Activated CD8-positive, alpha-beta memory T cell treated with anti-CD3 and anti-CD28 coated beads, Interleukin-2, amount 10 ng/mL, durations not matched to agents 7 days and 5 days (primary cell): ENCODE measurements at places on chromosomes 6 and 20. TPM values are rescaled to one million over a fixed set of nuclear protein-coding genes. Genes with fewer than 3 reads are reported as not detected.

GRCh38 chr6:101722991-101723579 is 329.6 kb downstream of the GRIK2 start:
- no peak overlapping the region for H3K4me3 ChIP-seq
- H3K36me3 ChIP-seq, result no peaks in the 10 kb centered on the region
- H3K27ac ChIP-seq, result no peak overlapping the region
- DNase-seq, result no peak
- H3K27me3 ChIP-seq, result no peaks in the 10 kb centered on the region

DNA sequence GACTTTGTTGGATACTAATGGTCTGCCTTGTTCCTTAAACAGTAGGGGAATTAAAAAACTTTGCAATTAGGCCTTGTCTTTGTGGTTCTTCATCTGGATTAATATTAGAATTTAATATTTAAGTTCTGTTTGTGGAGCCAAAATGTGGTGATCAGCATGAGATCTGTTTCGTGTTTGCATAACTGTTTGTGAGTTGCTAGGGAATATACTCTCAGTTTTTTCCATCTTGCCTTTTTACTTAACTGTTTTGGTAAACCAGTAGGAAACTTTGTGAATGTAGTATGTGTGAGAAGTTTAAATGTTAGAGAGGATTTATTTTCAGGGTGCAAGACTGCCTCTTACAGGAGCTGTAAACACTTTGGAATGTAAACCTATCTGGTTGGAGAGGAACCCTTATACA is 35.6 kb downstream of the LRRC1 start:
- no peaks in the 10 kb centered on the region for H3K27me3 ChIP-seq
- no peaks in the 10 kb centered on the region for H3K36me3 ChIP-seq
- H3K4me1 ChIP-seq, result peaks cover 7% of the 10 kb centered on the region
- no peak overlapping the region for H3K27ac ChIP-seq
- no peak overlapping the region for H3K4me3 ChIP-seq
- no peak for DNase-seq

DNA sequence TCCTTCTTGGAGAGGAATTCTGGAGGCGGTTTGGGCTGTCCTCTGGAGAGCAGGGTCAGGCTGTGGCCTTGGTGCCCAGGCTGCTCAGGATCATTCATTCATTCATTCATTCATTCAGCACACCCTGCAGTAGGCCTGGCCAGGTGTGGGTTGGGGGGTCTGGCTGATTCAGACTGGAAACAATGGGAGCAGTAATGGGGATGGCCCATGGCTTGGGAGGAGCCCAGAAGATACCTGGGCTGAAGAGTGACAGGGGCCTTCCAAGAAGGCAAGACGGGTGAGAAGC is 31.5 kb downstream of the TOX2 start:
- H3K4me1 ChIP-seq, result peaks cover 74% of the 10 kb centered on the region
- H3K36me3 ChIP-seq, result peaks cover 4% of the 10 kb centered on the region
- no peak for DNase-seq
- no peak overlapping the region for H3K4me3 ChIP-seq

- no peak overlapping the region for H3K27ac ChIP-seq
- DNase-seq, result no peak
- no peaks in the 10 kb centered on the region for H3K36me3 ChIP-seq
- no peaks in the 10 kb centered on the region for H3K4me1 ChIP-seq
- no peaks in the 10 kb centered on the region for H3K27me3 ChIP-seq
Observed at GRCh38 chr6:74715355-74716085, 490.3 kb downstream of the COL12A1 start.

GRCh38 chr6:28808383-28808782 is 115.4 kb downstream of the TRIM27 start:
- H3K27ac ChIP-seq, result no peak overlapping the region
- peaks cover 85% of the 10 kb centered on the region for H3K27me3 ChIP-seq
- H3K4me1 ChIP-seq, result peaks cover 16% of the 10 kb centered on the region
- DNase-seq, result no peak
- no peak overlapping the region for H3K4me3 ChIP-seq

- no peak overlapping the region for H3K4me3 ChIP-seq
- H3K4me1 ChIP-seq, result peaks cover 4% of the 10 kb centered on the region
- H3K27ac ChIP-seq, result no peak overlapping the region
- no peak for DNase-seq
- no peaks in the 10 kb centered on the region for H3K27me3 ChIP-seq
- peaks cover 7% of the 10 kb centered on the region for H3K36me3 ChIP-seq
Observed at GRCh38 chr6:111417181-111417585, 65.8 kb downstream of the REV3L start.

- no peak for DNase-seq
- H3K27ac ChIP-seq, result no peak overlapping the region
Observed at GRCh38 chr6:161922631-161923119, 648.8 kb upstream of the AGPAT4 start.

- H3K4me3 ChIP-seq, result no peak overlapping the region
- H3K4me1 ChIP-seq, result no peaks in the 10 kb centered on the region
- H3K27ac ChIP-seq, result no peak overlapping the region
- DNase-seq, result no peak
Observed at GRCh38 chr20:42214074-42214473, 595.9 kb upstream of the CHD6 start.

DNA sequence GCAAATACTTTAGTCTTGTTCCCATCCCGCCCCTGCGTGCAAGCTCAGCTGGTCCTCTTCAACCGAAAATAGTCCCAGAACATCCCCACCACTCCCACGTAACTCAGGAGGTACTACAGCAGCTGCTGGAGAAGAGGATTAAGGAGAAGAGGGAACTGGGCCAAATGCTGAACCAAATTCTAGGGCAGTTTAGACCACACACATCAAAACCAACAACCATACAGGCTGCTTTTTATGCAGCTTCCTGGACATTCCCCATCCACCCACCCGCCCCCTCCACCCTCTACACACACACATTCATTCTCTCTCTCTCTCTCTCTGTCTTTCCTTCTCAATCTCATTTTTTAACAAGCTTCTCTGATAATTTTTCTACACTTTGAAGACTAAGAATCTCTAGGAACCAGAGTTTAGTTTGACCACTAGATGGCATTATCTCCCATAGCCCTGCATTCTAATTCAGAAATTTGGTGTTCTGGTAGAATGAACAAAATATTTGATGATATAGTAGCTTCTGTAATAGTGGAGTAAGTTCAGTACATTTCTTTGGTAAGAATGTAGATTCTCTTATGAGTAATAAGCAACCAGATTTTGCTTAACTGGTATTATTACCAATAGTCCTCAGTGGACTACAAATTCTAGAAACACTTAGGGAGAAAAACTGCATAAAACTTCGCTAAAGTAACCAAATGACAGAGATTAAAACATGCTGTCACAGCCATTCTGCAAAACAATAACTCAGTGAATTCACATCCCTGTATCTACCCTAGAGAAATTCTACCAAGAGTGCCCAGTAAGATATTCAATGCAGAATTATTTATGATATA is 52.1 kb upstream of the BEND6 start:
- no peak overlapping the region for H3K27ac ChIP-seq
- H3K36me3 ChIP-seq, result no peaks in the 10 kb centered on the region
- DNase-seq, result no peak
- H3K27me3 ChIP-seq, result peaks cover 34% of the 10 kb centered on the region
- no peak overlapping the region for H3K4me3 ChIP-seq

DNA sequence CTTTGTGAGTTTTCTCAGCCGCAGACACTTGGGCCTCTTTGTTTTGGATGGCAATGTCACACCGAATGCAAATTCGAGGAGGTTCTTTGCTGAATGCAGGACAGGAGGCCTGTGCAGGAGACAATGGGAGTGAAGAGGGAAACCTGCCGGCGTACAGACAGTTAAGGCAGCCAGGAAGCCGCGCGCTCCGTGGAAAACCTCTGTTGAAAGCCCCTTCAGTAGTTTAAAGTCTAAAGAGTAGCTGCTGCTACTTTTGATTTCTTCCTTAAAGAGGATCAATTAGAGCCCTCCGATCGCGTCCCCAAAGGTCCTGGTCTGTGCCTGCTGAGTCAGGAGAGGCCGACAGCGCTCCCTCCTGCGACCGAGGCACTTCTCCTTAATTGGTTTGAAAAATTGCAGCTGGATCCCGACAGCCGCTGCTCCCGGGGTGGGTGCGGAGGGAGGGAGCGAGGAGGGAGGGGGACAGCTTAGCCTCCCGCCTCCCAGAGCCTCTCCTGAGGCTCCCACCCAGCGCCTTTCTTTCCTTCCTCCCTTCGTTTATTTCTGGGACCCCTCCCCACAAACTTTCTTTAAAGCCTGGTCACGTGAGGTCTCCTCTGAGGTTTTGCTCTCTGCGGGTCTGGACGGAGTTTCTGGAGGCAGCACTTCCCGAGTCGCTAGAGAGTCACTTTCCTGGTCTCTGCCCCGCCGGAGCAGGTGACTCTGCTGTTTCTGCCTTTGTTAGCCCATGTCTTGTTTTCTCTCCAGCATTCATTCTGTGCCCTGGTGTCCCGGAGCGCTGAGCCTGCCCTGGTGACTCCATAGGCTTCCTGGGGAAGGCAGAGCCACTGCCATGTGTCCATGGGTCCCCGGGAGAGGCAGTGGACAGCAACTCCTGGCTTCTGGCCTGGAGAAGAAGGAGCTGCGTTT is 22.3 kb upstream of the RPP40 start:
- H3K27ac ChIP-seq, result no peak overlapping the region
- H3K4me3 ChIP-seq, result peak overlapping the region; percentile 20
- DNase-seq, result no peak

DNA sequence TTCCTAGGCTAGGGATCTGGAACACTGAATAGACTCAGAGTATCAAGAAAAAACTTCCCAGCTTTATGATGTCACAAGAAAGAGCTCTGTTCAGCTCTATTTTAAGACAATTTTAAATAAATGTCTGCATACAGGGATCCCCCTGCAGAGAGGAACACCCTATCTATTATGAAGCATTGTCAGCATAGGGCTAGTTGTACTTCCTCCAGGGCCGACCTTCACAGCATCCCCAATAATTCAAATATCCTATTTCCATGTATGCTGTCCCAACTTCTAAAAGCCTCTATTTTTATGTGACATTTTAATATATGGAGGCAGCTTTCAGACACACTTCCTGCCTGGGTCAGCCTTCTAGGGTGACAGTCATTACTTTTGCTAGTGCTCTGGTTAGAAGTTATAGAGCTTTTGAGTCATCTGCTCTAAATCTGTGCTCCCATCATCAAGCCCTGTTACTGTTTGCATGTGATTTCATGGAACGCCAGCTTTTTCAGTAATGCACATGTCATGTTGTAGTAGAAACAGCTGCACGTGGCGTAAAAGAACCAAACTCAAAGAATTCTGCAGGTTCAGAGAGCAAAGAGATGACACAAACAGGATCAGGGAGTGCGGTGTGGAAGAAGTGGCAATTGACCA is 189.2 kb downstream of the ADGB start:
- peaks cover 15% of the 10 kb centered on the region for H3K4me1 ChIP-seq
- H3K27ac ChIP-seq, result no peak overlapping the region
- DNase-seq, result no peak
- peaks cover 3% of the 10 kb centered on the region for H3K27me3 ChIP-seq

DNA sequence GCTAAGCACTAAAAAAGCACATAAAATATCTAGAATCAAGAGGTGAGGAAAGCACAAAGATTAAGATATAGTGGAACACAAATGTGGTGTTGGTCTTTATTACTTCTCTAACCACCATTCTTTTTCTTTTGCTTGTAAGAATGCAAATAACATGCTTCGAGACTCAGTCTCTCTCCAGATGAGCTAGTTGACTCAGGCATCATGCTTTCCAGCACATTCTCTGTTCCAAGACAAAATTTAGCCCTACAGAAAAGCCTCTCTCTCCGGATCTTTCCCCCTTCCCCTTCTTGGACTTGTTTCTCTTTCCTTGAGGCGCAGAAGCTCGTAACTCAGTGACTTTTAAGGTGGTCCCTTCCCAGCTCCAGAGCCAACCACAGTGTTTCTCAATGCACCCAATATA is 91.0 kb downstream of the FNDC1 start:
- no peaks in the 10 kb centered on the region for H3K36me3 ChIP-seq
- no peak overlapping the region for H3K4me3 ChIP-seq
- H3K27ac ChIP-seq, result no peak overlapping the region
- no peak for DNase-seq

DNA sequence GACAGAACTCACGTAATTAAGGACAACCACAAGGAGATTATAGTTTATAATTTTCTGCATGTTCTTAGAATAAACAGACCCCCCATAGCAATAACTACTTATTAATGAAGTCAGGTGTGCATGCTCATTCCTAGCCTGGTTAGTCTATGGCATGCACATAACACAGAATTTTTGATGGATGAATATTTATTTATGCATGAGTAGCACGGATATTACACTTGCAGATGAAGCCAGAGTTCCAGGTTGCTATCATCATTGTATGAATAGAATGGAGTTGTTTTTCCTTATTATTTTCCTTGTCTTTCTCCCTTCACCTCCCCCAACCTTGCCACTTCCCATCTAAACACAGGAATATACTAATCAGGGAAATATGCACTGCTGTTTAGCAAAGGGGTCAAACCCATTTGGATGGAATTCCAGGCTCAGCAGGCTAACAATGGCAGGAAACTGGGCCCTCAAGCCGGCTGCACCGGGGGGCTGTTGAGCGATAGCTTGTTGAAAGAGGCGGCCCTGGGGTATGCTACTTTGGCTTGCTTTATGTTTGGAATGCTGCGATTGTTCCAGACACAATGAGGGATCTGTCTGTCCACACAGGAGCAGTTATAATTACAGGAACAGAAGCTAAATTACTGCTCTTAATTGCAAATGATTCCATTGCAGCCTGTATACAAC is 112.6 kb downstream of the TMEM170B start:
- peaks cover 35% of the 10 kb centered on the region for H3K27me3 ChIP-seq
- peak; percentile 21 for DNase-seq
- H3K4me3 ChIP-seq, result no peak overlapping the region
- no peaks in the 10 kb centered on the region for H3K36me3 ChIP-seq

DNA sequence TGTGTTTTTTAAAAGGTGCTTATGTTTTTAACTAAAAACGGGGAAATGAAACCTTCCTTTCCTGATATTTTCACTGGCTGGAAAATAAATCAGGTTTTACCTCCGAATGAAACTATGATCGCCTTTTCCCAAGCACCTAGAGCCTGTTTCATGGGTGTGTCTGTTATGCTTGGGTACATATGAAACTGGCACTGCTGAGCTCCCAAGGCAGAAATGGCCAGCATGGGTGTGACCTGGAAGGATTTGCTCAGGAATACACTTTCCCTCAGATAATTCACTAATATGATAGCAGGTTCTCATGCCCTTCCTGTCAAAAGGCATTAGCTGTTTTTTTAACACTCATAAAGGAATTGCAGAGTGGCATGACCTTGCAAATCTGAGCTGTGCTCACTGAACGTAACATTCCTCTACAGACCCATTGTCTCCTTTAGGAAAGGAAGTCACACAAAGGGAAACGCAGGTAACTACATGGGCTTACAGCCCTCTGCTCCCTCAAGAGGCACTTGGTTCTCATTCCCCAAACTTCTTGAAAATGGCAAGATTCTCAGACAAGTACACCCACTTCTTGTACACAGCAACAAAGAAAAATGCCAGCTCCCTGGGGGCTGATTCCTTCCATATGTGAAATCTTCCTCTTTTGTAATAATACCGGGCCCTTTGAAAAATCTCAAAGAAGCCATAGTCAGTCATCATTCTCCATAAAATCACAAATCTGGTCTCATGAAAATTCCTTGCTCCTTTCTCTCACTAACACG is 72.7 kb downstream of the METTL24 start:
- H3K27me3 ChIP-seq, result peaks cover 25% of the 10 kb centered on the region
- no peaks in the 10 kb centered on the region for H3K36me3 ChIP-seq
- DNase-seq, result no peak
- H3K4me3 ChIP-seq, result no peak overlapping the region
- no peaks in the 10 kb centered on the region for H3K4me1 ChIP-seq

Gene SAMD3
- total RNA-seq, result 47.9 TPM

Gene BMP5
- total RNA-seq, result not detected

Gene FUT9
- total RNA-seq, result not detected

Gene FAM83D
- total RNA-seq, result 23.1 TPM

Gene BFSP1
- total RNA-seq, result 1.7 TPM

Gene HSPA12B
- total RNA-seq, result not detected

Gene PBOV1
- not detected for total RNA-seq

Gene RUNX2
- 19.9 TPM for total RNA-seq

Gene SIRPB1
- total RNA-seq, result 6.0 TPM

Gene GSTA3
- not detected for total RNA-seq

Gene SLC32A1
- not detected for total RNA-seq
